Activated CD4-positive, alpha-beta T cell treated with anti-CD3 and anti-CD28 coated beads, Interleukin-2, amount 50 U/mL, for 1 hour (primary cell): ENCODE measurements at places on chromosomes 2 and 18.
A peak's percentile ranks its signal among the peaks of the same experiment; 100 is the strongest.

- DNase-seq: no peak
Observed at GRCh38 chr2:229718057-229718456, 3.7 kb upstream of the DNER start.

DNA sequence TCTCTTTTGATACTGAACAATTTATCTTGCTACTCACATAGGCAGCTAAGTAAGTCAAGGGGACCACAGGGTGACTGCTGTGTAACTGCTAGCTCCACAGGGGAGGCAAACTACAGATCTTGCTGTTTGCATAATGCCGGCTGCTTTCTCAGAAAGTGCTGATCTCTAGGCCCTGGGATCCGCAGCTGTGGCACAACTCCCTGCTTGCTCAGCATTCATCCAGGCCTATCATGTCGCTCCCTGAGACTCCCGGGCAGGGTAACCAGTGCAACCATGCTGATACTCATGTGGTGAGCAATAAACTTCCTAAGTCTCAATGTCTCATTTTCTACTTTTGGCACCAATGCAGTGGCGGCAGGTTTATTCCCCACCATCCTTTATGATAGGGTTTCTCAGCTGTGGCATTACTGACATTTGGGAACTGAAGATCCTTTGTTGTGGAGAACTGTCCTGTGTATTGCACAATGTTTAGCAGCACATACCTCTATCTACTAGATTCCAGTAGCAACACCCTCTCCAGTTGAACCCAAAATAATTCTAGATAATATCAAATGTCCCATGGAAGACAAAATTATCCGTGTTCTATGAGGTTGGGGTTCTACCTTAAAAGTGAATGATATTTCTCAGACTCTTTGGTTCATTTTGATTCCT lies 1101.3 kb downstream of the LRP1B start:
- no peak for DNase-seq

DNA sequence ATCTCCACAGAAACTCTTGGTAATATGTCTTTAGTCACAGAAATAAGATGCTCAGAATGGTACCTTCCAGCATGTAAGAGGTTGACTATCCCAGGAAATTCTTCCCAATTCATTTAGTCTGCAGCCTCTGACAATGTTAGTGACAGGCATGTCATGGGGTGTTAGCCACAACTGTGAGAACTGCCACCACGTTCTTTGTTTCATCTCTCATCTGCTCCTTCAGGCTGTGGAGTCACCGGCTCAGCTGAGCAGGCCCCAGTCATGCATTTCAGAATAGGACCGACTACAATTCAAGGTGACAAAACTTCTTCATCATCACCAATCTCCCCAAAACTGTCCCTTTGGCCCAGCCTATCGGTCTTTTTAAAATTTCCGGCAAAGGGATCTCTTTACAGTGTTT lies 167.5 kb downstream of the AKAIN1 start:
- DNase-seq: no peak

GRCh38 chr2:224576088-224576715 lies 9.0 kb downstream of the CUL3 start:
- no peak for DNase-seq

DNA sequence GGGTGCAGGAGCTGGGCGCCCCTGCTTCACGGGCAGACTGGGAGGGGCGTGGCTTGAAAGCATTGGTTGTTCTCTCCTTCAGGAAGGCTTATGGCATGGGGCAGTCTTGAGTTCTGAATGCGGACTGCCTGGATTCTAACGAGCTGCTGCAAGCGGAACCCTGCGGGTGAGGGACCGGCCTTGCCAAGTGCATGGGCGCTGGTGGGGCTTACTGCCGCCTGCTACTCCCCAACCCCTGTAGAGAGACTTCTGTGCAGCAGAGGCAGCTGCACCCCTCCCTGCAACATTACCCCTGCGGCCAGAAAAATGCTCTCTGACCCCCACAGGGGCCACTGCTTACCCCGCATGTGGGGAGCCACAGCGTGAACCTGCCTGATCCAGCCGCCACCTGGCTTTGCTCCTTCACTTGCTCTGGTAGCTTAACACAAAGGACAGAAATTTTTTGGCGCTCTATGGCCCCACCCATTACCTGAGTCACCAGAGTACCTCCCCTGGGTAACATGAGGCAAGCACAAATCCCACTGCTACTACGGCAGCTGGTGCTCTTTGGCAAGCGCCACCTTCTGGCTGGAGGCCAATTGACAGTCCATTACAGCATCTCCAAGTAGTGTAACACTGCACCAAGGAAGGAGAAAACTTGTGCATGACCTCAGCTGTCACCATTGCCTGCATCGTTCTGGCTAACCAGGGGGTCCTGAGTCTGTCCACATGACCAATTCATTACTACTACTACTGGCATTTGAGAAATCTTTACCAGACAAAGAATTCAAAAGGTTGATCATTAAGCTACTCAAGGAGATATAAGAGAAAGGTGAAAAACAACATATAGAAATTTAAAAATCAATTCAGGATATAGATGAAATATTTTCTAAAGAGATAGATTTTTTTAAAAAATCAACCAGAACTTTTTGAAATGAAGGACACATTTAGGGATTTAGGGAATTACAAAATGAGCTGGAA lies 35.4 kb downstream of the MYL12B start:
- DNase-seq: peak; percentile 93
